Stimulated activated naive CD4-positive, alpha-beta T cell treated with Interleukin-2 at 50 U/mL for 16 hours (primary cell): ENCODE measurements at places on chromosomes 5 and 9.
A peak's percentile ranks its signal among the peaks of the same experiment; 100 is the strongest.

DNA sequence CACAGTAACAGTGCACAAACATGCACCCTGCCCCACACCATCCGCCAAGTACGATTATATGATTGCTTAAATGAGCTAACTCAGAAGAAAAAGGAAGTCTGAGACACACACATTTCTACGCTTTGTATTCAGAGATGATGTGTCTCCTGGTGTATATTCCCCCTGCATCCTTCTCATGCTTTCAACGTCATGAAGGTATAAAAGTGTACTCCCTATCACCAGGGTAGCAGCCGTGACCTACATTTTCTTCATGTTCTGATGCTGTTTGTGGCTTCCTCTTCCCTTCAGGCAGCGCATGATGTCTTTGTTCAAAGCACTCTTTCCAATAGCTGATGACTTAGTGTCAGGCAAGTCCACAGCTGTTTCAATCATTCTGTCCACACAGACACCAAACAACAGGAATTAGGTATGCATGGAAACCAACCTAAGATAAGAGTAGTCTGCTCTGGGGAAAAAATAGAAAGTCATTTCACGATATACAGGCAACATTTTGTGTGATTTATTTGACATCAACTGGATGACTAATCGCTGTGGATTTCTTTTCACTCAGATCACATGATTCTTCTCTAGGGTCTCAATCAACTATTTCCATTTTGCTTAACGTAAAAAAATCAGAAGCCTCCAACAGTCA lies 269.4 kb upstream of the PTGER4 start:
- peak; percentile 68 for DNase-seq

- no peak for DNase-seq
Measured at GRCh38 chr5:169772688-169773087, 135.6 kb downstream of the DOCK2 start.

DNA sequence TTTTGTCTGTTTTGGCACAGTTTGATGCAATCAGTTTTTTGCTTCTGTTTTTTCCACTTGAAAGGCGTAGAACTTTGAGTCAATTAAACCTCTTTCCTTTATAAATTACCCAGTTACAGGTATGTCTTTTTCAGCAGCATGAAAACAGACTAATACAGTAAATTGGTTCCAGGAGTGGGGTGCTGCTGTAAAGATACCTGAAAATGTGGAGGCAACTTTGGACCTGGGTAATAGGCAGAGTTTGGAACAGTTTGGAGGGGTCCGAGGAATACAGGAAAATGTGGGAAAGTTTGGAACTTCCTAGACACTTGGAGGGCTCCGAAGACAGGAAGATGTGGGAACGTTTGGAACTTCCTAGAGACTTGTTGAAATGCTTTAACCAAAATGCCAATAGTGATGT lies 2022.2 kb downstream of the MAT2B start:
- no peak for DNase-seq

DNA sequence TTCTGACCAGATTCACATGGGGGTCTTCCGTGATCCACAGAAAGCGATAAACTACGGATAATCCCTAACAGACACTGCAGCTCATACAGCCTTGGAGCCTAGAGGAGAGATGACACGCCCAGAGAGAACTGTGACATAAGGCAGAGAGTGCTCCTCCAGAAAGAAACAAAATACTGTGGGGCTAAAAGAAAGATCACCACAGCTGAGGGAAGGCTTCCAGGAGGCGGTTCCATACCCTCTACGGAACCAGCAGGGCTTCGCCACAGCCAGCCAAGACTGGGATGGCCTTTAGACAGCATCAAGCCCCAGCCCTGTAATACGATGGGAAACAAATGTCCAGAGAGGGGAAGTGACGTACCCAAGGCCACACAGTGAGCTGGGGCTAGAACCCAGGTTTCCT lies 19.3 kb downstream of the GPX3 start:
- DNase-seq = no peak

DNA sequence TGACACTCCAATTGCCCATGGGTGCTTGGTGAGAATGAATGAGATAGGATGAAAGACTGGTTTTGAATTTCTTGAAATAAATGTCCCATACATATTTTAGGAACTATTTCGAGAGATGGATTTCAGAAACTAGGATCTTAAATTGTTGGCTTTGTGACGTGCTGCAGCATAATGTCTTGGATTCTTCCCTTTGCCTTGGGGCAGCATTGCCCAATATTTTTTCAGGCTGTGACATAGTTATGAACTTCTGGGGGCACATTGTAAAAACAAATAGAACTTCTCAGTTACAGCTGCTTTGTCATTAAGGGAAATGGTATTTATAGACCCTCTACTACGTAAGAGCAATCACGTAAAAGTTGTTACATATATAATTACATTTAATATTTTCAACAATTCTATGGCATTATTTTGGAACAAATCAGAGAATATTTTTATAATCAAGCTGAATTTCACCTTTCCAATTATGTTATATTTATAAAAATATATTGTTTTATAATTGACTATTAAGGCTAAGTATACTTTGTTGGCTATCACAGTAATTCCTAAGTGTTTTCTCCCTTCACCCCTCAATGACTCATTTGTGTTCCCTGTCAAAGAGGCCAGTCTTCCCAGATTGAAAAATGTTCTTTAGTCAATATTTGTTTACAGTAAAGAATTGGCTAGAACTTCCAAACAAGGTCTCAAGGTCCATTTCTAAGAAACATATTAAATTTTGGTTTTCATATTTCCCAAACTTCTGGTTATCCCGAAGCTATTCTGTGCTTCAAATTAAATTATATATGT lies 1388.3 kb upstream of the ACO1 start:
- DNase-seq = no peak

GRCh38 chr9:93292288-93292615 lies 108.3 kb downstream of the WNK2 start:
- no peak for DNase-seq

DNA sequence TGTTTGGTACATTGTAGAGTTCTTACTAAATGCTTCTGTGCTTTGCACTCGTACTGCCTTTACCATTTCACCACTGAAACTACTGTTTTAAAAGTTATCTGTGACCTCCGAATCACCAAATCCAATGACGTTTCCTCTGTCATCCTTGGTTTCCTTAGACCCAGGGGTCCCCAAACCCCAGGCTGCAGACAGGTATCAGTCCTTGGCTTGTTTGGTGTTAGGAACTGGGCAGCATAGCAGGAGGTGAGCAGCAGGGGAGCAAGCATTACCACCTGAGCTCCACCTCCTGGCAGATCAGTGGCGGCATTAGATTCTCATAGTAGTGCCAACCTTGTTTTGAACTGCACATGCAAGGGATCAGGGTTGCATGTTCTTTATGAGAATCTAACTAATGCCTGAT lies 26.8 kb upstream of the APC start:
- DNase-seq = no peak

DNA sequence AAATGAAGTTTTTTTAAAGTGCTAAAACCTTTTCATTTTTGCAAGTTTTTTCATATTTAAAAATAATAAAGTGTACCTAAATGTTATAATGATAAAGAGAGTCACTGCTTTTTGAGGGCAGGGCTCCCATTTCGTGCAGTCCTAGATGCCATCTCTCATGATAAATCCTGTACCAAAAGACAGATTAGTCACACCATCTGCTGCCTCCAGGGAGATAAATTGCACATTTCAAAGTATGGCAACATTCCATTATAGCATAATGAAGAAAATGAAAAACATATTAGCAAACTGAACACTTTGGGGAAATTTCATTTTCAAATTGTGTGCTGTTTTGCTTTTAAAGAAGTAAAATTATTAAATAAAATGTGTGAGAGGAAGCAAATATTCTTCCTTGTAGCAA lies 257.2 kb downstream of the KIAA0825 start:
- DNase-seq = no peak
